T-helper 1 cell (primary cell): ENCODE measurements at places on chromosomes 6 and 20.

DNA sequence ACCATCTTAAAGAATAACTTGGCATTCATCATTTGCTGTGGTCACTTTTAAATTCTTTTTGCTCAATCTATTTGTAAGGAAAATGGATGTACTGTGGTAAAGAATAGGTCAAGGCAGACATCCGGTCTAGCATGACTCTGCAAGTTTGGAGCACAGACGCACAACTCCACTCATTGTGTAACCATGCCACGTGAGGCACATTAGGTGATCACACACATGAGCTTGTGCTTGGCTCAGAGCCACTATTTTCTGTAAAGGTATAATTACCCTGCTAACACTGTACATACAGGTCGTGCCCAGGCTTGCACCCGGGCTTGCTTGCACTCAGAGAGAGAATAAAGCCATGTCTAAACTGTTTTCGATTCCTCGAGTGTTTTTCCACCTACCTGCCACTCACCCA lies 1289.1 kb upstream of the ADGRB3 start:
- no peak for DNase-seq

DNA sequence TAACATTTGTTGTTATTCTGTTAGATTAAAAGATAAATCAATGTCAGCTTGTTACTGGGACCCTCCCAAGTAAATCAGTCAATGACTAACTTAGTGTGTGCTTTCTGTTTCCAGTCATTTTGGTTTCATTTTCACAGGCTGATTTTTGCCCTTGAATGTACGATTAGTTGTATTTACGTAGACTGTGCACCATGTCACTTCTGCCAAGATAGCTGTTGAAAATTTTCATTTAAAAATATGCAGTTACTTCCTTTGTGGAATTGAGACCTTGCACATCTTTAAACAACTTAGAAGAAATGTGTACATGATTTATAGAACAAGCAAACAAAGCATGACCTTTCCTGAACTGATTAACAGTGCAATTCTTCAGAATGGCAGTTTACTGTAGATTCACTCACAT lies 944.8 kb upstream of the CITED2 start:
- no peak for DNase-seq

DNA sequence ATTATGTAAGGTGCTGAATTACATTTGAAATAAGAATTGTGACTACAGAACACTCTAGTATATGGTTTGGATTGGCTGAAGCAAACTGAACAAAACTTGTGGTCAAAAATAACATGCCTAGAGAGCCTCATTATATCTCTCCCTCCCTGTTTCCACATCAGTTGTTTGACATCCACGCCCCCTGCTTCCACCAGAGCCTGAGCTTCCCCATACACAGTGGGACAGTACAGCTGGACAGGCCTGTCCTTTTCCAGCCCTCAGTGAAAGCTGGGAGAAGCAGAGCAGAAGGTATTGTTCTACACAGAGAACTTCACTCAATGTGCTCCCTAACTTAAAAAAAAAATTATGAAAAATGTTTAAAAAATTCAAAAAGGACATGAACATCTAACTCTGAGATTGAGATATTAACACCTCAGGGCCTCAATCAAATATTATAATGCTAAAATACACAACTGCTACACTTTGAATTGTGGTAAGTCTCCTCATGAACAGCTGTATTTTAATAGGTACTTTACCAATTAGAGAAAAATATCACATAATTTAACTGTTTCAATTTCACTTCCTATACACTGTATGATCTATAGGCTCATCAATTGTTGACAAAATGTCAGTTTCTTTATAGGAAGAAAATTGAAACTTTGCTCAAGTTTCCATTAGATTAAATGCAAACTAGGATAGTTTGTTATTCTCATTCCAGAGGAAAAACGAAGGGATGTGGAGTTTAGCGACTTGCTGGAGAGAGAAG lies 44.9 kb upstream of the SCML4 start:
- no peak for DNase-seq

DNA sequence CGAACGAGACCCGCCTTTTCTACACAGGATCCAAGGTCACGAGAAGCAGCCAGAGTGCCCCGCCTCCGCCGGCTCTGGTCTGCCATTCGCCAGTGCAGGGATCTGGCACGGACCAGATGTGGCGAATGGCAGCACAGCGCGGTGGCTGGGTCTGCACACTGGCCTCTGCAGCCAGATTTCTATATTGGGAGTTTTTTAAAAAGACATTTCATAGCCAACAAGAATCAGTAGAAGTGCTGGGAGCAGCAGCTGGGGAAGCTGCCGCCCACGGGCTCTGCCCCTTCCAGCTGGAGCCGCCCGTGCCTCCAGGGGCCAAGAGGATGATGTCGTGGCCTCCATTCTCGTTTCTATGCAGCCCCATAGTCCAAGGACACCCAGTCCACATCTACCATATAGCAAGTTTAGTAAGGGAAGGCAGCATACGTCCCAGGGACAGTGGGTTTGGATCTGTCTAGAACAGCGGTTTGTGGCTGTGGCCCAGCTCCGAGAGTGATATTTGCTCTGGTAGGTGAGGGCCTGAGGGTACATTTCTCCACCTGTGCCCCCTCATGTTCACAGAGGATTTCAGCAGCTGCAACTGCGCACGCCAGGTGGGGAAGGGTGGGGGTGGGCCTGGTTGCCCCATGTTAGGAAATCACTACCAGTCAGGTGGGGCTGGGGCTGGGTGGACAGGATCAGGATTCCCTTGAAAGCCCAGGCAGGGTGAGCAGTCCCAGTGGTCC lies 333.7 kb downstream of the ZFAND3 start:
- no peak for DNase-seq
